ENCODE measurements at places on chromosomes 4 and X. TPM values are rescaled to one million over a fixed set of nuclear protein-coding genes. Genes with fewer than 3 reads are reported as not detected.

Gene RNF128
- total RNA-seq: 0.72 TPM

Gene FRMPD3
- total RNA-seq: under 0.01 TPM

Gene DCHS2
- under 0.01 TPM for total RNA-seq

Gene PDCL2
- not detected for total RNA-seq

Gene PPP2R2C
- not detected for total RNA-seq

Gene SLC4A4
- 24.8 TPM for total RNA-seq

Gene TBC1D25
- total RNA-seq: 8.8 TPM

DNA sequence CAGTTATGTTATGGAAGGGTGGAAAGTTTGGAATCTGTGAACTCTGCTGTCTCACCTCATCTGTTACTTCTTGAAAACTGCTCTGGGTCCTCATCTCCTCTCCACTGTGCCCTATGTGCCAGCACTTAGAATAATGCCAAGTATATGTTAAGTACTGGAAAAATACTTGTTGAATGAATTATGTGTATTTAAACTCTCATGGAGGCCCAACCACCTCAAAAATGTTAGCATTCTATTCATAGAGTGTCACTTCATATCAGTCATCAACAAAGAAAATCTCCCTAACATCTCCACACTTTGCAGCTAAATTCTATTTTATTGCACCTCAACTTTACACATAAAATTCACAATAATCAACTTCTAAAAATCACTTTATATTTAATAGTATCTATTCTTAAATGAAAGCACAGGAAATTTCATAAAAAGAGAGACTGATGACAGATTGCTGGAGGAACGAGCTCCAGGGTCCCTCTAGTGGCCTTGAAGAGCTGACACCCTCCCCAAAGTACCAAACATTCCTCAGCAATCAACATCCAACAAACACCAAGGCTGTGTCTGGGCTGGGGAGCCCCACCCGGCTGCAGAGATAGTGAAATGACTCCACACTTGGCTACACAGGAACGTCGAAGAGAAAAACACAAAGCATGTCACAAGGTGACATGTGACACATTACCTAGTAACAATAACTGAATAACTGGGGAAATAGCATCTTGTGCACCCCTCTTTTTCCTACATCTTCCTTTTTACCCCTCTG, 45.8 kb downstream of the SLC39A8 start:
- no peaks in the 10 kb centered on the region for H3K4me1 ChIP-seq
- DNase-seq: no peak
- H3K4me3 ChIP-seq: no peak overlapping the region
- H3K36me3 ChIP-seq: no peaks in the 10 kb centered on the region

GRCh38 chrX:17732138-17732783, 5.0 kb upstream of the SCML1 start:
- peaks cover 2% of the 10 kb centered on the region for H3K36me3 ChIP-seq
- peak; percentile 73 for DNase-seq
- H3K27ac ChIP-seq: no peak overlapping the region

DNA sequence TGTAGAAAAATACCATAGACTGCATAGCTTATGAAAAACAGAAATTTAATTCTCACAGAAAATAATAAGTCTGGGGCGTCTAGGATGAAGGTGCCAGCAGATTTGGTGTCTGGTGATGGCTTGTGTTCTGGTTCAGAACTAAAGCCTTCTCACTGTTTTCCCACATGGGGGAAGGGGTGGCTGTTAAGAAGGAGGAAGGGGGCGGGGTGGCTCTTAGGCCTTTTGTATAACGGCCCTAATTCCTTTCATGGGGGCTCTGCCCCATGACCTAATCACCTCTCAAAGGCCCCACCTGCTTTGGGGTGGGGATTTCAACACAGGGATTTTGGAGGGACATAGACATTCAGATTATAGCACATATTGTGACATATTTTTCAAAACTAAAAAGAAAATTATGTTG, 173.2 kb upstream of the TECRL start:
- no peaks in the 10 kb centered on the region for H3K4me1 ChIP-seq
- no peaks in the 10 kb centered on the region for H3K27me3 ChIP-seq
- H3K36me3 ChIP-seq: no peaks in the 10 kb centered on the region

DNA sequence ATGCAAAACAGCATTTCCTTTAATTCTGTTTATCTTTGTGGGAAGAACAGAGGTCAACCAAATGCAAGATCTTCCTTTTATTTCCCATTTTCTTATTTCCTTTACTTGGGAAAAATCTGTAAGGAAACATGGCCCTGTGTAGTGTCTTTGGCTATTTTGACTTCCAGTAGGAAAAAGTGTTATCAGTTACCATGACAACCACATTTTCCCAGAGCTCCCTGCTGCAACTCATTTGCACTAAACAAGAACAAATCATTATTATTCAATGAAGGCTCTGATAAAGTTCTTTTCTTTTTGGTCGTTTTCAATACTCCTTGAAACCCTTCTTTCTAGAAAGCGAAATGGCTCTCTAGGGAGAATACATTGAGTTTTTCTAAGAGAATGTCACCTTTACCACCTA, 117.2 kb upstream of the DDX53 start:
- no peaks in the 10 kb centered on the region for H3K36me3 ChIP-seq
- no peaks in the 10 kb centered on the region for H3K4me1 ChIP-seq
- no peaks in the 10 kb centered on the region for H3K27me3 ChIP-seq

- no peaks in the 10 kb centered on the region for H3K36me3 ChIP-seq
- no peak for DNase-seq
- H3K27ac ChIP-seq: no peak overlapping the region
Observed at GRCh38 chrX:151997539-151997938, 23.1 kb upstream of the GABRE start.

GRCh38 chr4:172830295-172830764, 338.3 kb upstream of the GALNT7 start:
- H3K27ac ChIP-seq: no peak overlapping the region
- H3K36me3 ChIP-seq: no peaks in the 10 kb centered on the region
- no peak for DNase-seq
- no peaks in the 10 kb centered on the region for H3K4me1 ChIP-seq
- H3K27me3 ChIP-seq: no peaks in the 10 kb centered on the region

DNA sequence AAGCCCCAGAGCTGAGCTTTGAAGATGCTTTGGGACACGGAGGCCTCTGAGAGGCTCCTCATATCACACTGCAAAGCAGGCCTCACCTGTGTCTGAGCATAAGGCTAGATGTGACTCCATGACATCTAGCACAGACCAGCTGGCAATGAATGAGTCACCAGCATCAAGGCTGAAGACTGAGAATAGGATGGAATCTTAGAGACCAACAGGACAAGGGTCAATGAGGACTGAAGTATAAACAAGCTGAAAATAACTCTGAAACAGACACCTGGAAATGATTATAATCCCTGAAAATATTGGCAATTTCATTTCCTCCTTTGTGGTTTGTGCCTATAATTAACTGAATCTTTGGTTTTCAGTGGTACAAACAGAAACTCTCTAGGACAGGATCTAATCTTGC, 87.1 kb upstream of the PRPS1 start:
- no peak overlapping the region for H3K4me3 ChIP-seq
- H3K27ac ChIP-seq: no peak overlapping the region
- H3K36me3 ChIP-seq: no peaks in the 10 kb centered on the region
- DNase-seq: no peak
- peaks cover 18% of the 10 kb centered on the region for H3K27me3 ChIP-seq

GRCh38 chr4:1359144-1359501, 12.1 kb downstream of the UVSSA start:
- no peaks in the 10 kb centered on the region for H3K27me3 ChIP-seq
- H3K36me3 ChIP-seq: peaks cover 11% of the 10 kb centered on the region
- H3K27ac ChIP-seq: no peak overlapping the region
- no peak for DNase-seq
- H3K4me3 ChIP-seq: no peak overlapping the region

GRCh38 chr4:169225058-169225751, 45.6 kb downstream of the SH3RF1 start:
- H3K4me3 ChIP-seq: peak overlapping the region; percentile 30
- peaks cover 77% of the 10 kb centered on the region for H3K4me1 ChIP-seq
- no peaks in the 10 kb centered on the region for H3K27me3 ChIP-seq
- peak; percentile 66 for DNase-seq
- peaks cover 39% of the 10 kb centered on the region for H3K36me3 ChIP-seq

GRCh38 chr4:24693636-24694035, 101.7 kb upstream of the SOD3 start:
- H3K27ac ChIP-seq: no peak overlapping the region
- H3K36me3 ChIP-seq: no peaks in the 10 kb centered on the region
- no peaks in the 10 kb centered on the region for H3K4me1 ChIP-seq
- no peak for DNase-seq

DNA sequence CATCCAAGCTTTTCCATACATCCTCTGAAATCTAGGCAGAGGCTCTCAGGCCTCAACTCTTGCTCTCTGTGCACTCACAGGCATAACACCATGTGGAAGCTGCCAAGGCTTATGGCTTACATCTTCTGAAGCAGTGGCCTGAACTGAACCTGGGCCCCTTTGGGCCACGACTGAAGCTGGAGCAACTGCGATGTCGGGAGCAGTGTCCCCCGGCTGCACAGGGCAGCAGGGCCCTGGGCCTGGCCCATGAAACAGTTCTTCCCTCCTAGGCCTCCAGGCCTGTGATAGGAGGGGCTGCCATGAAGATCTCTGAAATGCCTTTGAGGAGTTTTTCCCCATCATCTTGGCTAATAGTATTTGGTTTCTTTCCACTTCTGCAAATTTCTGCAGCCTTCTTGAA, 39.2 kb downstream of the PRRG1 start:
- no peaks in the 10 kb centered on the region for H3K36me3 ChIP-seq
- no peak overlapping the region for H3K4me3 ChIP-seq
- H3K27ac ChIP-seq: no peak overlapping the region
- no peaks in the 10 kb centered on the region for H3K27me3 ChIP-seq

DNA sequence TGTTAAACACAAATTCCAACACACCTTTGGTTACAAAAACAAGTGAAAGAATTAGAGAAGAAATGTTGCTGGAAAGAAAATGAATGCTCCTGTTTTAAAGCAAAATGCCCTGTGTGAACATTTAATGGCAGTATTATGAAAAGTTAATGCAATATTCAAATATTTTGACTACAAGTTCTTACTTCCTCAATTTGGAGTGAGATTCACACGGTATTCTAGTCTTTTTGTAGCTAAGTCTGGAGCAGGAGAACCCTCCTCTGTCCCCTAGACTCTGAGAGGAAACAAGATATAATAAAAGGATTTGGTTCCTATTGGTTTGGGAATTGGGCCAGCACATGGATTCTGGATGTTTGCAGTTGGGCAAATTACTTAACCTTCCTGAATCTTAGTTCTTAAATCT, 12.7 kb downstream of the MAD2L1 start:
- peaks cover 12% of the 10 kb centered on the region for H3K4me1 ChIP-seq
- H3K27me3 ChIP-seq: no peaks in the 10 kb centered on the region
- DNase-seq: no peak
- H3K36me3 ChIP-seq: no peaks in the 10 kb centered on the region
- H3K27ac ChIP-seq: no peak overlapping the region

DNA sequence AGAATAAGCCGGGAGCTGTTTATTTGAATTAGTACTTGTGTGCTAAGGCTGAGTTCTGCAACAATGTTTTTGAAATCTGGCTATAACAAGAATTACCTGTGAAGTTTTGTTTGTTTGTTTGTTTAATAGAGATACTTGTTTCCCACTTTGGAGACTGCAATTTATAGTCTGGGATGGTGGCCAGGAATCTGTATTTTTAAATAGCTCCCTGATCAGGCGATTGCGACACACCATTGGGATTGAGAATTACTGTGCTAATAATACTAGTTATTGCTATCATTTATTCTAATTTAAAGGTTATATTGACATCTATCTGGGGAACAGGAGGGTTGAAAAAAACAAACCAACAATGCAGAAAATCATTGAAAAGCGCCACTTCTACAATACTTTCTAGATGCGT, 951.6 kb upstream of the TENM3 start:
- H3K36me3 ChIP-seq: no peaks in the 10 kb centered on the region
- no peaks in the 10 kb centered on the region for H3K27me3 ChIP-seq
- no peak for DNase-seq
- H3K4me1 ChIP-seq: no peaks in the 10 kb centered on the region

- H3K27me3 ChIP-seq: no peaks in the 10 kb centered on the region
- no peaks in the 10 kb centered on the region for H3K4me1 ChIP-seq
- H3K36me3 ChIP-seq: no peaks in the 10 kb centered on the region
- no peak overlapping the region for H3K27ac ChIP-seq
Observed at GRCh38 chr4:100278567-100278966, 88.3 kb upstream of the DDIT4L start.

DNA sequence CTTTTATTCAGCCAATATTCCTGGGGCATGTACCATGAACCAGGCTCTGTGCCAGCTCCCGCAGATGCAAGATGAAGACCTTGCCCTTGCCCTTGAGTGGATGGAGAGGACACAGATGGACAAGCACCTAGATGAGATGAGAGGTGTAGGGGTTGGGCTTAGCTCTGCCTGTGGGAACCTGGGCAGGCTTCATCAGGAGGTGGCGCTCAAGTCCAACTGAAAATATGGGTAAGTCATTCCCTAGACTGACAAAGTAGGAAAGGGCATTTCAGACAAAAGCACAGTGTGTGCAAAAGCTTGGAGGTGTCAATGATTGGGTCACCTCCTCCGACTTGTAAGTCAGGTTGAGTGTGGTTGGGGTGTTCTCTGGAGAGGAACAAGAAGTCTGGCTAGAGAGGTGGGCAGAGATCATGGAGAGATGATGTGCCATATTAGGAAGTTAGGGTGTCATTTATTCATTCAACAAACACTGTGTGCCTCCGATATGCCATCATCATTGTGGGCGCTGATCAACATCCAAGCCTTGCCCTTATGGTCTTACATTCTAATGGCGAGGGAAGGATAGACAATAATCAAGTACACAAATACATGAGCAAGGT, 64.6 kb downstream of the ANAPC4 start:
- DNase-seq: peak; percentile 83
- H3K27ac ChIP-seq: no peak overlapping the region
- no peak overlapping the region for H3K4me3 ChIP-seq
- no peaks in the 10 kb centered on the region for H3K4me1 ChIP-seq
- H3K36me3 ChIP-seq: no peaks in the 10 kb centered on the region
- H3K27me3 ChIP-seq: no peaks in the 10 kb centered on the region

GRCh38 chrX:20487227-20487626, 220.5 kb upstream of the RPS6KA3 start:
- peak; percentile 48 for DNase-seq
- H3K27ac ChIP-seq: peak overlapping the region; percentile 15
- H3K27me3 ChIP-seq: no peaks in the 10 kb centered on the region
- no peaks in the 10 kb centered on the region for H3K36me3 ChIP-seq
- peaks cover 3% of the 10 kb centered on the region for H3K4me1 ChIP-seq
- H3K4me3 ChIP-seq: no peak overlapping the region

DNA sequence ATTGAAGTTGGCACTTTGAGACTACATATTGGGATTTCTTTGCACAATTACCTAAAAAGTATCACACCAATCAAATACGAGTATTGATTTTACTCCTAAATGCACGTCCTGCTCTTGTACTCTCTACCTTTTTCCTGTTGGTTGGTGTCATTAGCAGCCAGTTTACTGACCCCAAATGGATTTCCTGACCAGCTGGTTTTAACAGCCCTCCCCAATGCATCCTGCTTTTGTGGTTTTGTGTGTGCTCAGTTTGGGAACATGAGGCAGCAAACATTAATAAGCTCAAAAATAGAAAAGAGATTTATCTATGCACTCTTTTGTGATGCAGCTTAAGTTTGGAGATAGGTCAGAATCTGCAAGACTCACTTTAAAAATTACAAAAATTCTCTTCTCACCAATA, 230.3 kb downstream of the MAPK10 start:
- no peaks in the 10 kb centered on the region for H3K27me3 ChIP-seq
- peaks cover 3% of the 10 kb centered on the region for H3K4me1 ChIP-seq
- no peak overlapping the region for H3K4me3 ChIP-seq

- H3K27me3 ChIP-seq: no peaks in the 10 kb centered on the region
- H3K27ac ChIP-seq: no peak overlapping the region
- peaks cover 8% of the 10 kb centered on the region for H3K4me1 ChIP-seq
- H3K4me3 ChIP-seq: no peak overlapping the region
- H3K36me3 ChIP-seq: no peaks in the 10 kb centered on the region
Observed at GRCh38 chr4:147975325-147975724, 243.4 kb downstream of the ARHGAP10 start.

Measured in osteoblast (primary cell).